ENCODE measurements at places on chromosomes 1 and 21. TPM values are rescaled to one million over a fixed set of nuclear protein-coding genes. Genes with fewer than 3 reads are reported as not detected.

The SPRR2B gene
- total RNA-seq: not detected

The MARK1 gene
- 3.7 TPM for total RNA-seq

The MUL1 gene
- total RNA-seq: 22.1 TPM

The HIVEP3 gene
- total RNA-seq: 5.4 TPM

The AGT gene
- not detected for total RNA-seq

The OR10Z1 gene
- total RNA-seq: not detected
